ENCODE measurements at places on chromosomes 16 and 17.

DNA sequence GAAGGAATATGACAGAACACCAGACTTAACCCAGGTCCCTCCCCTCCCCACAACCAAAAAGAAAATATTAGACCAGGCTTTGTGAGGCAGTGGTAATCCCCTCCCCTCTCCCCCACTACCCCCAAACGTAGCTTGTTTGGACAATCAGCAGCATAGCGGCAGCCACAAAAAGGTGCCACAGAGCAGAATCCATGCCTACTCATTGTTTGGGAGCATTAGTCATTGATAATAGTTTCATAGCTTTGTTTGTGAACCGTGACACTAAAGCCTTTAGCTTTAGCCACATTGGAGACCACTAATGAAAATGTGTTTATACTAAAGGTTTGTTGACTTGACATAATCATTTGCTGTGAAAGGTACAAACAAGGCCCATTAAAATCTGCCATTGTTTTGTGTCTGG, 65.1 kb downstream of the NUP93 start:
- no peak for DNase-seq

DNA sequence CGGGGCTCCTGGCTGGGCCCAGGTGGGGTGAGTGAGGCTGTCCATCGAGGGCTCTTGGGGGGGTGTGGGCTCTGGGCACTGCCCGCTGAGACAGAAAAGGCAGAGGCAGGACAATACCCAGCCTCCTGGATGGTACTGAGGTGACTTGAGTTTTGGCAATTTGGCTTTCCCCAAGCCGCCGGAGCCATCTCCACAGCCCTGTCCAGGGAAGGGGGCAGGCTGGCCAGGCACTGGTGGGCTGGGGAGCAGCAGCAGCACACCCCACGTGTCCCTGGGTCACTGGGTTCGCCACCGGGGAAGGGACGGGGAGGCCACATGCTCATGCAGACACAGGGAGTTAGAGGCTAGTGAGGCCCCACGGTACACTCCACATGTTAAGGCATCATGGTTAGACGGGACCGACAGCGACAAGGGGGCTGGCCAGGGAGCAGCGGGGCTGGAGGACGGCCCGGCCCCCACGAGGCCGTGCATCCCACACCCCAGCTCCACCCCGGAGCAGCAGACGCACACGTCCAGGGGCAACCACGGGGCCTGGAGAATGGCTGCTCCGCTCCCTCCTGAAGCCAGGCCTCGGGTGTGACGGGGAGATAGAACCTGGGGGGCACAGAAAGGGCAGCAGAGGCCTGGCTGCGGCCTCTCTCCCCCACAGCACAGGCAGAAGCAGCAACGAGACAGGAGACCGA, 3.0 kb downstream of the ARHGDIA start:
- DNase-seq: peak; percentile 73

DNA sequence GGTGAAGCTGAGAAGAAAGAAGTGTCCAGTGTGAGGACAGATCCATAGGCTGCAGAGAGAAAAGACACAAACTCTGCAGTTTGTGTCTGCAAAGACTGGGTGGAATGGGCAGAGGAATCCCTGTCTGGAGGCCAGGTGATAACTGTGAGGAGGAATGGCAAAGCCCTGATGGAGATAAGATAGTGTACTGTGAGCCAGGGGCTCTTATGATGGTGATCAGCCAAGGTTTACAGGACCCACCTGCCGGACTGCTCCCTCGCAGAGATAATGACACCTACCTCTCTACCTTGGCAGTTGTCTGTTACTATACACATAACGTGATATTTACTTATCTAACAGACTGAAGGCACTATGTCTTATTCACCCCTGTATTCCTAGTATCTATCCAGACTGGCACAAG, 92.6 kb upstream of the ASIC2 start:
- DNase-seq: no peak

GRCh38 chr17:7858522-7858810, 663 bp downstream of the CYB5D1 start:
- no peak for DNase-seq

DNA sequence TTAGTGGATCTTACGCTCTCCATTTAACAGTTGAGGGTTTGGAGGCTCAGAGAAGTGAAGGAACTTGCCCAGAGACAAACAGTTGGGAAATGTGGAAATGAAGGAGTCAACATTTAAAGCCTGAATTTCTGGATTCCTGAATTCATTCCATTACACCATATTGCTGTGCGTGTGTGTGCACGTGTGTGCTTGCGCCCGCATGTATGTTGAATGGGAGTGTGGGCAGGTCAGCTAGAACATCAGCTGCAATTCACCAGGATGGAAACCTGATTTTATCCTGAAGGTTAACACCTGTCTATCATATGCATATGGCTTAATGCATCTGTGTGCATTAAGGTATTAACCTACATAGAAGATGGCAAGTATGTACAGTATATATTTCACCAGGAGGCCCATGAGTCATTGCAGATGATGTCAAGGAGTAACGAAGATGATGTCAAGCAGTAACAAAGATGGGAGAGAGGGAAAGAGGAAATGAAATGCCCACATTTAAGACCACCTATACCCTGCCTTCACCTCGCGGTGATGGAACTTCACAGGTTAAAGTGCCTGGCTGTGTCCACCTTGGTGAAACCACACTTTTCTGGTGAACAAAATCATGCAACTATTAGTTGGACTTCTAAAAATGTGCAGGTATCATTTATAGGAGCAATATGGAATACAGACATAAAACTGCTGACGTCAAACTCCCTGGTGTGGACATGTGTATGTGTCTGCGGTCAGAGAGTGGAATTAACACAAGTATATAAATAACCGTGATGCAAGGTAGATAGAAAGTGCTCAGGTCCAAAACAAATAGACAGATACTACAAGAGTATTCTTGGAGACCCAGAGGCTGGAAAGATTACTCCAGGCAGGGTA, 832 bp upstream of the ADAP2 start:
- DNase-seq: no peak

DNA sequence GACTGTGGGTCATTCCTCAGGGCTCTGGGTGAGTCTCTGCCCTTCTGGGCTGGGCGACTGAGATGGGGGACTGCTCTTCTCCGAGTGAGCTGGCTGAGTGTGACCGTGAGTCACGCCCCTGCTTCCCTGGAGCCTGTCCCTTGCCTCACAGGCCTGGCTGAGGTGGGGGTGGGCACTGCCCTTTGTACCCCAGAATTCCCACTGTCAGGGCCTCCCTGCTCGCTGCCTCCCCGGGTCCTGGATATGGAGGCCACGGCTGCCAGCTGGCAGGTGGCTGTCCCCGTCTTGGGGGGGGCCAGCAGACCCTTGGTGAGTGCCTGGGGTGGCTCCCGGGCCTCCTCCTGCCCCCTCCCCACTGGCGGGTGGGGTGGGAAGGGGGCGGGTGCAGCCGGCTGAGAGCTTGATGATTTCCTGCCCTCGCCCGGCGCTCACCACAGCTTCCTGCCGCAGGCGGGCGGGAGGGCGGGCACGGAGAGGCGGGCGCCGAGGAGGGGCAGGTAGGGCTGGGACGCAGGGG, at the start of gene LAT:
Gene LAT, plus strand, starts transcription at position 434 of the 517 bp plus-strand sequence. CDS start 366 bp downstream, outside the sequence.
- DNase-seq: peak; percentile 49

DNA sequence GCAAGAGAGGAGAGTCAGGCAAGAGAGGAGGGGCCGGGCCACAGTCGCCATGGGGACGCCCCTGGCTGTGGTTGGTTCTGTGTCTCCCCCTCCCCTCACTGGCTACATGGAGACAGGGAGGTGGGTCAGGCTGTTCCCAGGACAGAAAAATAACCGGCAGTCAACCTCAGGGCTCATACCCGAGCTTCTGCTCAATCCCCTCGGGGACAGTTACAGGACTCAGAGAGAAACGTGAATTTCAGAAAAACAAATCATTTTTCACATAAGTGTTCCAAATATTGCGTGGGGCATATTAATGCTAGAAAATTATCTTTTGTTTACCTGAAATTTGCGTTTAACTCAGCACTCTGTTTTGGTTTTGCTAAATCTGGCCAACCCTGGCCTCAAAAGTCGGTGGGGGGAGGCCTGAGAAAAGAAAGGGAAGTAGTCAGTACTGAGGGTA, 22.2 kb upstream of the CPSF4L start:
- no peak for DNase-seq

- no peak for DNase-seq
These were observed 76.6 kb downstream of the BMERB1 start for GRCh38 chr16:15510992-15511391.

DNA sequence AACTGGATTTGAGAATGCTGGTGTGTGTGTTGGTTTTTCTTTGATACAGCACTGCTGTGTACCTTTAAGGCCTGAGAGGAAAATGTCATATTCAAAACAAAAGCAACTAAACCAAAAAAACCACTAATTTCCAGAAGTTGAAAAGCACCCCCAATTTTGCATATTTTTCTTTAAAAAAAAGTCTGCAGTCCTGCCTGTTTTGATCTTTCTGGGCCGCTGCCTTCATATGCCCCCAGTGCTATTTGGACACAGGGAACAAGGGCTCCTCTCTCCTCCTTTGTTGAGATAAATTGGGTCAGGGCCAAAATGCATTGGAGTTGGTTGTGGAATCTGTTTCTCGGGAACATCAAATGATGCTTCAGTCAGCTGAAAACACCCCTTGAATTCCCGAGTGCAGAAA, 26.9 kb downstream of the GPT2 start:
- no peak for DNase-seq

GRCh38 chr16:30526137-30526822, at the start of gene ZNF768:
Gene ZNF768, minus strand, starts transcription at chr16:30526566. Its CDS starts 153 bp downstream, at chr16:30526413.
- no peak for DNase-seq

- DNase-seq: no peak
These were observed 1.5 kb upstream of the ZNF764 start for GRCh38 chr16:30559690-30560089.

GRCh38 chr17:73586275-73586832, 57.9 kb downstream of the SDK2 start:
- no peak for DNase-seq

DNA sequence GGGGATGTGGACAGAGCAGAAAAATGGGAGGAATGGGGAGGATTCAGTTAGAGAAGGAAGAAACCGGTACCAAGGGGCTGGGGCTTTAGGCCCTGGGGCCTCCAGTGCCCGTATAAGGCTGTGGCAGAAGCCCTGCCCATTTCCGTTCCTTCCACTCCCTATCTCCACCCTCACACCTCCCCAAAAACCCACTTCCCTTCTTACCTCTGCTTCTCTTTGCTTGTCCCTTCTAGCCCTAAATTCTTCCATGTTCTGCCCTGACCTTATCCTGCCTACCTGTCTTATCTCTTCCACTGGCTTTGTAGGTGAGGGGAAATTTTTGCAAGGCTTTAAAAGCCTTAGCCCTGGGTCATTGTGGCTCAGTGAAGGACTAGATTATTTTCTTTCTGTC, 4.1 kb downstream of the RNF167 start:
- DNase-seq: no peak

DNA sequence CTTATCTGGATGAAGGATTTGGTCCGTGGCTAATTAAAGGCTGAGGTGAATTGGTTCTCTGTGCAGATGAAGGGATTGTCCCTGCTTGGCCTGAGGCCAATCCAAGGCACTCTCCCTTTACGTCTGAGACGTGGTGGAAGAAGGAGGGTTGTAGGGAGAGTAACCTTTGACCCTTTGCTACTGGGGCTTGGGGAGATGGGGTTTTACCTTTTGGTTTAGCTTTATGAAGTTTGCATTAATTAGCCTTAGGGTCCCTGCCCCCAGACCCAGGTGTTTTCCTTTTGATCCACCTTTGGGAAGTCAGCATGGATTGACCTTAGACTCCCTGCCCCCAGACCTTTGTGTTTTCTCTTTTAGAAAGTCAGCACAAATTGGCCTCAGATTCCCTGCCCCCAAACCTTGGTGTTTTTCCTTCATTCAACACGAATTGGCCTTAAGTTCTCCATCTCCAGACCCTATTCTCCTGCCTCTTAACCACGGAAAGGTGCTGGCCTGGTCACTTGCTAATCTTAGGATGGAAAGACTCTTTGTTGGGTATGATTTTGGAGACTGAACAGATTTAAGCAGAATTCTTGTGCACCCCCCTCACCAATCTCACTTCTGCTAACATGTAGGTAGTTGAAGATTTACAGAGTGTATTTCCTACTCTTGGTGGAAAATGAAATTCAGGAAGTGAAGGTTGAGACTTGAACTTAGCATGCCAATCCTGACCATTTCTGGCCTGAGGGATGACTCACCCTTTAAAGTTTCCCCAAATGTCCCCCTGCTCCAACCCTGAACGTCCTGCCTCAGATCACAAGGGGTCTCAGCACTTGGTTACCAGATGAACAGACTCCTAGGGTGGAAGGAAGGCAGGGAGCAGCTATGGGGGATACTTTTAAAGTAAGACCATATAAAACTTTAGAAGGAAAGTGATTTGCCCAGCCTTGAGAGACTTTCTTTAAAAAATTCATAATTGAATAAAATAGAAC, 23.1 kb upstream of the MMD start:
- DNase-seq: no peak

- DNase-seq: no peak
These were observed 28.4 kb downstream of the LRRC75A start for GRCh38 chr17:16463358-16464302.

GRCh38 chr16:84521497-84521770, 17.0 kb upstream of the MEAK7 start:
- DNase-seq: no peak

DNA sequence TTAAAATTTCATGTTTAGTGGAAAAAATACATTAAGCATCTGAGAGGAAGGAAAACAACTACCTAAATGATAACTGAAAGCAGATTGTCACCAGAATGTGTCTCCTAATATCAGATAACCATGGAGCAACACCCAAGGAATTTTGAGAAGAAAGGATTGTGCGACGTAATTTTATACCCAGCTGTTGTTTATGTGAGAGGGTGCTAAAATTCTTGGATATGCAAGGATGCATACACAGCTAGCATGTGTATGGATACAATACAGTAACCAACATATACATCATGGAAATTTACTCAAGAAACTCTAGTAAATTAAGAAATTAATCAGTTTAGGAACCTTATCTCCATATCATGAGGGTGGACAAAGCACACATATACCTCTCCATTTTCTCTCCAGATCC, 290.9 kb downstream of the HS3ST3A1 start:
- DNase-seq: no peak

GRCh38 chr16:50671644-50672260, 9.4 kb downstream of the SNX20 start:
- DNase-seq: no peak

DNA sequence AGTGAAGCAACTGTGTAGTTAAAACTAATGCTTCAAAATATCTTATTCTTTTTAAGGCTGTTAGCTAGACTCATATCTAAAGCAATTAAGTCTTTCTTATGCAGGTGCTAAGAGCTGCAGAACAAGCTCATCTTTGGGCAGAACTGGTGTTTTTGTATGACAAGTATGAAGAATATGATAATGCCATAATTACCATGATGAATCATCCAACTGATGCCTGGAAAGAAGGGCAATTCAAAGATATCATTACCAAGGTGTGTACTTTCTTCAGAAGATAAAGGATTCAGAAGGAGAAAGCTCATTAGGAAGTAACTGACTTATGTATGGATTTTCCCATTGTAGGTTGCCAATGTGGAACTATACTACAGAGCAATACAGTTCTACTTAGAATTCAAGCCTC, 23.9 kb downstream of the PTRH2 start:
- DNase-seq: no peak

- no peak for DNase-seq
These were observed 24.6 kb downstream of the SOST start for GRCh38 chr17:43733956-43734355.

- peak; percentile 49 for DNase-seq
These were observed 48.0 kb upstream of the METRNL start for GRCh38 chr17:83031321-83031945.

All from RWPE2 (cell line).